ENCODE measurements at places on chromosomes 11 and 22. TPM values are rescaled to one million over a fixed set of nuclear protein-coding genes. Genes with fewer than 3 reads are reported as not detected.
A peak's percentile ranks its signal among the peaks of the same experiment; 100 is the strongest.

Gene C11orf16
- not detected for total RNA-seq

Gene APOA4
- 278 TPM for total RNA-seq

Gene TRMT2A
- total RNA-seq, result 54.8 TPM

Gene SLC25A45
- 1.2 TPM for total RNA-seq

Gene P2RY2
- not detected for total RNA-seq

- H3K4me1 ChIP-seq, result peaks cover 65% of the 10 kb centered on the region
- no peaks in the 10 kb centered on the region for H3K27me3 ChIP-seq
Observed at GRCh38 chr11:128709402-128709801, 15.5 kb downstream of the FLI1 start.

GRCh38 chr22:49855251-49855911 lies 1.7 kb downstream of the ZBED4 start:
- H3K36me3 ChIP-seq, result no peaks in the 10 kb centered on the region
- peaks cover 42% of the 10 kb centered on the region for H3K4me1 ChIP-seq
- H3K4me3 ChIP-seq, result no peak overlapping the region
- no peaks in the 10 kb centered on the region for H3K27me3 ChIP-seq
- no peak for DNase-seq
- peak overlapping the region; percentile 70 for H3K27ac ChIP-seq

DNA sequence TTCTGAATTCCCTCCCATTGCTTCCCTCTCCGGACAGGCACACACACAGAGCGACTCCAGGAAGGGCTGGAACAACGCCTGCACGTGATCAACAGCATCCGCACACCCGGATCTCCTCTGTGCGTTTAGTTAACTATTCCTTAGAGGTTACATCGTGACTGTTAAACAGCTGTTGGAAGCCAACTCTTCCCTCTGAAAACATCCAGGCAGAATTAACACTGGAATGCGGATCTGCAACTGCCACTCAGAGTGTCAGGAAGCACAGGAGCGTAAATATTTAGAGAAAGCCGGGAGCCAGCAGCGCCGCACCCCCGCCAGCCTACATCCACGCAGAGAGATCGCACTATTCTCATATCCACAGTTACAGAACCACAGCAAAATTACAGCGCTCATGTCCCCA lies 46.2 kb downstream of the SHANK2 start:
- no peak overlapping the region for H3K4me3 ChIP-seq
- H3K27me3 ChIP-seq, result no peaks in the 10 kb centered on the region
- H3K36me3 ChIP-seq, result no peaks in the 10 kb centered on the region
- peak; percentile 54 for DNase-seq

- no peaks in the 10 kb centered on the region for H3K27me3 ChIP-seq
- no peak overlapping the region for H3K27ac ChIP-seq
- no peak overlapping the region for H3K4me3 ChIP-seq
- H3K4me1 ChIP-seq, result peaks cover 18% of the 10 kb centered on the region
- H3K36me3 ChIP-seq, result peaks cover 51% of the 10 kb centered on the region
- no peak for DNase-seq
Observed at GRCh38 chr22:29992341-29993275, 87.7 kb upstream of the HORMAD2 start.

DNA sequence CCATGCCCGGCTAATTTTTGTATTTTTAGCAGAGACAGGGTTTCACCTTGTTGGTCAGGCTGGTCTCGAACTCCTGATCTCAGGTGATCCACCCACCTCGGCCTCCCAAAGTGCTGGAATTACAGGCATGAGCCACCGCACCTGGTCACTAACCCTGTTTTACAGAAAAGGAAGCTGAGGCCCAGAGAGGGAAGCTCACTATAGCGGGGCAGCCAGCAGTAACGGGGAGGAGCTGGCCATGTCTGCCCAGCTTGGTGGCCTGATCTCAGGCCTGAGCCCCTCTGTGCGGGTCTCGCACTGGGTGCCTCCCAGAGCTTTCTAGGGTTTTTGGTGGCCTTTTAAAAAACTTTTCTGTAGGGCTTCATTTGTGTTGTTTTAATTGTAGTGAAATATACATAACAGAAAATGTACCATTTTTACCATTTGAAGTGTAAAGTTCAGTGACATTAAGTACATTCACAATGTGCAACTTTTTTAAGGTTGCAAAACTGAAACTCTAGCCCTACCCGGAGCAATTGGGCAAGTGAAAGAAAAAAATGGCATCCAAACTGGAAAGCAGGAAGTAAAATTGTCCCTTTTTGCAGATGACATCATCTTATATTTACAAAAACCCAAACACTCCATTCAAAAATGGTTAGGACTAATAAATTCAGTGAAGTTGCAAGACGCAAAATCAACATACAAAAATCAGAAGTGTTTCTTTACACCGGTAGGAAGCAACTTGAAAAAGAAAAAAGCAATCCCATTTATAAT lies 14.5 kb upstream of the CYTH4 start:
- H3K27me3 ChIP-seq, result no peaks in the 10 kb centered on the region
- DNase-seq, result no peak
- H3K4me3 ChIP-seq, result no peak overlapping the region
- H3K27ac ChIP-seq, result peak overlapping the region; percentile 59
- H3K4me1 ChIP-seq, result peaks cover 8% of the 10 kb centered on the region
- H3K36me3 ChIP-seq, result no peaks in the 10 kb centered on the region

- H3K36me3 ChIP-seq, result peaks cover 10% of the 10 kb centered on the region
- no peak overlapping the region for H3K27ac ChIP-seq
- H3K4me1 ChIP-seq, result peaks cover 12% of the 10 kb centered on the region
- no peak overlapping the region for H3K4me3 ChIP-seq
- no peaks in the 10 kb centered on the region for H3K27me3 ChIP-seq
- DNase-seq, result no peak
Observed at GRCh38 chr22:18095101-18095805, 15.4 kb upstream of the TUBA8 start.

- H3K27ac ChIP-seq, result no peak overlapping the region
- no peak for DNase-seq
- no peaks in the 10 kb centered on the region for H3K4me1 ChIP-seq
- H3K27me3 ChIP-seq, result no peaks in the 10 kb centered on the region
- H3K4me3 ChIP-seq, result no peak overlapping the region
- peaks cover 49% of the 10 kb centered on the region for H3K36me3 ChIP-seq
Observed at GRCh38 chr22:40904101-40904500, 42.2 kb upstream of the DNAJB7 start.

GRCh38 chr11:15055620-15056356 lies 17.6 kb upstream of the CALCB start:
- no peak for DNase-seq
- no peak overlapping the region for H3K27ac ChIP-seq
- no peaks in the 10 kb centered on the region for H3K4me1 ChIP-seq
- H3K36me3 ChIP-seq, result no peaks in the 10 kb centered on the region
- H3K4me3 ChIP-seq, result no peak overlapping the region

- no peak overlapping the region for H3K4me3 ChIP-seq
- H3K27ac ChIP-seq, result no peak overlapping the region
- no peak for DNase-seq
- no peaks in the 10 kb centered on the region for H3K4me1 ChIP-seq
- no peaks in the 10 kb centered on the region for H3K27me3 ChIP-seq
- H3K36me3 ChIP-seq, result no peaks in the 10 kb centered on the region
Observed at GRCh38 chr11:58086528-58086927, 38.8 kb downstream of the OR9I1 start.

All from stomach (tissue), 19 donors.